ENCODE measurements at places on chromosomes 4 and X. TPM values are rescaled to one million over a fixed set of nuclear protein-coding genes. Genes with fewer than 3 reads are reported as not detected.
A peak's percentile ranks its signal among the peaks of the same experiment; 100 is the strongest.

PRIMPOL gene
- 15.2 TPM for total RNA-seq

HPRT1 gene
- total RNA-seq = 9.6 TPM

ANAPC4 gene
- 10.3 TPM for total RNA-seq

TKTL2 gene
- total RNA-seq = not detected

XPNPEP2 gene
- total RNA-seq = 2.0 TPM

SLC9A7 gene
- 6.5 TPM for total RNA-seq

RAB9B gene
- total RNA-seq = 21.1 TPM

DNA sequence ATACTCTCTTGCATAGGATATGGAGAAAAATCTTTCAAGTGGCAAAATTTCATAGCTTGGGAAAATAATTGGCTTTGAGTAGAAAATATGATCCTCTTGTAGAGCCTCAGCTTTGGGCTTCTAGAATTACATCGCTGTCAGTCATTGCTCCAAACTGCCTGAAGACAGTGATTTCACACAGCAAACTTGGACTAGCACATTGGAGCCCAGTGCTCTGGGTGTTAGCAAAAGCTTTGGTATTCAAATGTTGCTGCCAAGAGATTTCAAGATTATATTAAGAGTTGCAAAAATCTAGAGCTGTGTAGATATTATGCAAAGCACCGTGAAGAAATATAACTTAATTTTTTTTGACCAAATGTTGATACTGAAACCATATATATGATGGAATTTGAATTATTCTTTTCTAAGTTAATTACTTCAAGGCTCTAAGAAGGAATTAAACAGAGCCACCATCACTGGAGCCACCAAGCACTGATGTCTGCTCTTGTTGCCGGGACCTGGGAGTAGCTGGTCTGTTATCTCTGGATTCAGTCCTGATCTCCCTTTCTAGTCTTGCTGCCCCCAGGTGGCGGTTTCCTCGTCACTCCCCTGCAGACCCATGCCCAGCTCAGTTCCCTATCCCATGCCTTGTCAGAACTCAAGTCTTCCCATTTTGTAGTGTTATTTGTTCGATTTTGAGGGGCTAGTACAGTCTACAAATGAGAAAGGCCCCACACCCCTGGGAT is 260.7 kb upstream of the SFRP2 start:
- no peak for DNase-seq

- no peak for DNase-seq
Measured at GRCh38 chrX:96140796-96141195, 543.8 kb upstream of the DIAPH2 start.

DNA sequence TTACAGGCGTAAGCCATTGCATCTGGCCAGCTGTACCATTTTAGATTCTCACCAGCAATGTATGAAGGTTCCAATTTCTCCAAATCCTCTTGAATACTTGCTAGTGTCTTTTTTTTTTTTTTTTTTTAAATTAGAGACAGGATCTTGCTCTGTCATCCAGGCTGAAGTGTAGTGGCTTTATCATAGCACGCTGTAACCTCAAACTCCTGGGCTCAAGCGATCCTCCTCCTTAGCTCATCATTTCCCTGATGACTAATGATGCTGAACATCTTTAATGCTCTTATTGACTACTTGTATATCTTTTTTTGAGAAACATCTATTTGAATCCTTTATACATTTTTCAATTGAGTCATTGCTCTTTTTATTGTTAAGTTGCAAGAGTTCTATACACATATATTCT is 40.3 kb downstream of the HDAC8 start:
- no peak for DNase-seq

- no peak for DNase-seq
Measured at GRCh38 chr4:150318971-150319370, 240.7 kb downstream of the DCLK2 start.

DNA sequence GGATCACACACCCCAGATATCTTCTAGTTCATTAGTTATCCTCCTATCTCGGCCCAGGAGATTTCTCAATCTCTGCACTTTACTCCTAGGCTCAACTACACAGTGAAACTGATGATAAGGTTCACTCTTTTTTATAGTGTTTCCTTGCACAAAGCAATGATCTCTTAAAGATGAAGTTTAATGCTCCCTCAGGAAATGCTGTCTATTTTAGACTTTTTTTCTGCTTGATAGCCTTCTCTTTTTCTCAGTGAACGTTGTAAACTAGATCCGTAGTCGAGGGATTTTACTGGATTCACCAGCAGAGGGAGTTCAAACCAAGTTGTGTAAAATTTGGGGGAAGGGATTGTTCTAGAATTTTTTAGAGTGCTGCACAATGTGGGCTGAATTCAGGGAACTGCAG is 269.6 kb downstream of the GBA3 start:
- DNase-seq = no peak

GRCh38 chr4:124682384-124682783 is 30.1 kb downstream of the ANKRD50 start:
- DNase-seq = no peak

DNA sequence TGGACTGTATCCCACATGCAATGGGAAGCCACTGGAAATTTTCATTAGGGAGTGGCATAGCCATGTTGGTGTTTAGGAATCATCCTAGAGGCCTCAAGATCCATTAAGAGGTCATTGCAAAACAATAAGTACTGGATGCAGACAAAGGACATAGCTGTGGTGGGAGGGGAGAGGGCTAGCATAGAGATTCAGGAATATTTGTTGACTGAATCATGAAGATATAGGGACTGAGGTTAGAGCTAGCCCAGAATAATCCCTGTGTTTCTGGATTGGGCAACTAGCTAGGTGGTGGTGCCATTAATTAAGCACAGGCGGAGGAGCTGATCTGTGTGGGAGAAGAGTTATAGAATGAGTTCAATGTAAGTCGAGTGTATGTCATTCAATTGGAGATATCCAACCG is 135.0 kb downstream of the RAB28 start:
- DNase-seq = no peak

DNA sequence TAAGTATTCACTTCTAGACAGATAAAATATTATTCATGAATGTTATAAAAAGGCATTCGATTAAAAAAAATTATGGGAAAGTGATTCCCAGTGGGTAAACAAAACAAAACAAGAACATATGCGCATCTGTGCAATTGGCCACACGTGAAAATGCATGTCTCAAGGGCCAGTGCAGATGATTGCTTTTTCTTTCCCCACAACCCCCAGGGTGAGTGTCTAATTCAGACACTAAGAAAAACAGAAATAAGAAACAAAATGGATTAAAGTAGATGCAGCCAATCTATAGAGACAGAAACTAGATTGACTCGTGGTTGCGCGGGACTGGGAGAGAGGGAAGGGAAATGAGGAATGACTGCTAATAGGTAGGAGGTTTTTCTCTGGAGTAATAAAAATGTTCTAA is 49.5 kb downstream of the GPM6A start:
- DNase-seq = no peak

- peak; percentile 60 for DNase-seq
Measured at GRCh38 chr4:25234390-25235370, 847 bp downstream of the PI4K2B start.

Data from right atrium auricular region (tissue), 2 donors.